Pulmonary artery endothelial cell (primary cell): ENCODE measurements at places on chromosomes 1 and 21.

GRCh38 chr1:203858055-203858454, 3.3 kb upstream of the SNRPE start:
- peak; percentile 26 for DNase-seq

DNA sequence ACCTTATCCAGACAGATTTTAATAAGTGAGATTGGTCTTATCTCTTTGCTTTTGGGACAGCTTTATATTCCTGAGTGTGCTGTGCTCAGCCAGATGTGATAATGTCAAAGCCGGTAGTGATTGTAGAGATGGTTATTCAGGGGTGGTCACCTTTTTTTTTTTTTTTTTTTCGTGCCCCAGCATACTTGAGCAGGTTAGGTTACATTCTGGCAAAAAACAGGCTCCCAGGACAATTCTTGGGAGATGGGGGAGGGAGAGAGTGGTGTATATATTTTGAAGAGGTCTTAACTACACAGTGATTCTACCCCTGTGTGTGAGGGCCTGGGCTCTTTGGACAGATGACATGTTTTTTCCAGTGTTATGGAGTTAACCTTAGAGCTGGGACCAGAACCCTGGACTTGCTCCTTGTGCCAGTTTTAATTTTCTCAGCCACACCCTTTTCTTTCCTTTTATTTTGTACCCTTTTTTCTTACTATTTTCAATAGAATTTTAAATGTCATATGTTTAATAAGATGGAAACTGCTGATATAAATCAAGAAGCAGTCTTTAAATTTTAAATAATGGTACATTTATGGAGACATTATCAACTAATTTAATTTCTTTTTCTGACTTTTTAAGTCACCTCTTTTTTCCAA, 88.4 kb downstream of the DYRK1A start:
- no peak for DNase-seq

DNA sequence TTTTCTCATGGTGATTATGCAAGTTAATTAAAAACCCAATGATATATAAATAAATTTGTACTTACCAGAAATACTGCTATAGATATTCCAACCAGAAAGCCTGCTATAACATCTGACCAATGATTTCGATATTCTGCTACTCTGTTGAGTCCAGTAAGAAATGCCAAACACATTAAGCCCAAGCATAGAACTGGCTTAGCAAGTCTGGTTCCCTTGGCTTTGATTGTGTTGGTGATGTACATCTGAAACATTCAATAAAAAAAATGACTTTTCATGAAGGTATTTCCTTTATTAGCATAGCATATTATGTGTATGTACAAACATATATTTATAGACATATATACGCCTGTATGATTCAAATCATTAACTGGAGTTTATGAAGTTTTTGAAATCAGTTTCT, 82.8 kb downstream of the PLPPR5 start:
- no peak for DNase-seq

- DNase-seq, result no peak
These were observed 15.5 kb downstream of the CD101 start for GRCh38 chr1:117017062-117017461.

- no peak for DNase-seq
These were observed 157.1 kb upstream of the NRIP1 start for GRCh38 chr21:15221799-15222386.

- DNase-seq, result no peak
These were observed 107.9 kb downstream of the USP25 start for GRCh38 chr21:15837645-15838044.

DNA sequence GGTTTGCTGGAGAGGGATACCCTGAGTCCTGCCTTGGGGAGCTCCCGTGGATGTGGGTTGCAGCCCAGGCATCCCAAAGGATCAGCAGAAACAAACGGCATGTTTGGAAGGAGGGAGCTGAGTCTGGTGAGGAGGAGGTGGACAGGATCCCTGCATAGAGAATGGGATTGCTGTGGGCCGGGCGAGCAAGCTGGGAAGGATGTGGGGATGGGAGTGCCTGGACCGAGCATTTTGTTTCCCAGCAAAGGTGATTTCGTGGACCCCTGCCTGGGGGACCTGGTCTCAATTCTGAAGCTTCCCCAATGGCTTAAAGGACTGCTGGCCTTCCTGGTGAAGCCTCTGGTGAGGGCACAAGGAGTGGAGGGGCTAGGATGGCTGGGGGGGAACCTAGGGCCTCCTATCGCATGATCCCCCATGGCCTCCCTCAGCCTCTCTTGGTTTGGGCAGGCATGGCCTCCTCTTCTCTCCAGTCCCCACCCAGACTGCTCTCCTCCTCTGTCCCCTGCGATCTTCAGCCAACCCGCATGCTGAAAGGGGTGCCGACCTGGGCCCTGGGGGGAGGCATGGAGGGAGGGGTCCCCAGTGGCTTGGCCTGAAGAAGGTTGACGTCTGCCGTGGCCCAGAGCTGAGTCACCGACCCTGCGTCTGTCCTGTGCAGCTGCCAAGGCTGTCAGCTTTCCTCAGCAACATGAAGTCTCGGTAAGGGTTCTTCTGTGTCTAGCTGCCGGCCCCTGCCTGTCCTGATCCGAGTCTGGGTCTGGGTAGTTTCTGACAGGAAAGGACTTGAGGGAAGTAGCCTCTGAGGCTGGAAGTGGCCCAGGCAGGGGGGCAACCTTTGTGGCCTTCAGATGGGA, 16.3 kb downstream of the FAAH start:
- DNase-seq, result no peak

GRCh38 chr1:151720974-151721787, at the start of gene RIIAD1:
Gene RIIAD1, plus strand, starts transcription at chr1:151721522. Its CDS starts 15 bp downstream, at chr1:151721537.
- DNase-seq, result no peak

GRCh38 chr1:15391366-15391765, 18.3 kb upstream of the EFHD2 start:
- DNase-seq, result no peak
